Activated T-cell treated with anti-CD3 and anti-CD28 coated beads for 24 hours (primary cell): ENCODE measurements at places on chromosomes 13 and 19.

DNA sequence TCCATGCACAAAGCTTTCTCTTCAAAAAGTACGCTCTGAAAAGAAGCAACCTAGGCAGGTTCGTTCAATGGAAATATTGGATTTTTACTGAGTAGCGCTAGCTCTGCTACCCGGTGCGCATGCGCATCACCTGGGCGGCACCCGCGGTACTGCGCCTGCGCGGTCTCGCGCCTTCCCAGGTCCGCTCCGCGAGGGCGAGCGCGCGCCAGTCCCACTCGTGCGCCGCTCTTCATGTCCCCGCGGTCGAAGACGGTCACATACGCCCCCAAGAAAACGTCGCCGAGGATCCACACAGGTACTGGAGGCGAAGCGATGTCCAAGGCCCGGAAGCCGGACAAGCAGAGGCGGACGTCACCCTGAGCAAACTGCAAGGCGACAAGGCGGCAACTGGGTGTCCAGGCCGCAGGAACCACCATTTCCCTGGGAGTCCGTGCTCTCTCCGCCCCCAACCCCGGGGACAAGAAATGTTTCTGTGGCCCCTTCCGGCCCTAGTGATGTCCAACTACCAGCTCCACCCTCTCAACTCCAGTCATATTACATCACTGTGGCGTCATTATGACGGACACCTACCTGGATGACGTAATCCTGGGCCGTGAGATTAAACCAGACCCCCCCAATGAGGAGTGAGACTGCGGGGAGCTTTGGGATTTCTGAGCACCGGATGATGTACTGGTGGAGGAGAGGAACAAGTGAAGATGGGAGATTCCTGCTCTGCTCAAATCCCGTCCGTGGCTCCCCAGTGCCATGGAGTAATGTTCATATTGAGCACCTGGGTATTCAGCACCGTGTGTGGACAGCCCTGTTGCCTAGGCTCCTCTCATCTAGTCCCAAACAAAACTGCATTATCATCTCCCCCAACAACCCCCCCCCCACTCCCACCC is 4.8 kb upstream of the KCNC3 start:
- no peak for DNase-seq

- DNase-seq: no peak
These were observed 18.5 kb downstream of the POU2F2 start for GRCh38 chr19:42113641-42114348.

- no peak for DNase-seq
These were observed 1.3 kb downstream of the NTN5 start for GRCh38 chr19:48671446-48671995.

DNA sequence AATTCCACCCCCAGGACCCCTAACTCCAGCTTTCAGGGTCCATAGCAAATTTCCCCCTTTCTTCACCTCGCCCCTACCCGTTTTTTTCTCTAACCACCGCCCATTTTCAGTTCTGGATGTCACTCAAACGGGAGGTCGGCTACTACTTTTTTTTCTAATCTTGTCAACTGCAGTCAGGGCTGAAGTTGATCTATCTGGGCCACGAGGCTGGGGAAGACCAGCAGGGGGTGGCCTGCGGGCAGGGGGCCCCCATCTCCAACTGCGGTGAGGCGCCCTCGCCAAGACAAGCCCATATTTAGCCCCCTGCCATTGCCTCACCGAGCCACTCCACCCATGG is 748 bp downstream of the LHFPL6 start:
- no peak for DNase-seq
